ENCODE measurements at places on chromosomes 4 and X.

GRCh38 chr4:56371426-56372220 is 15.7 kb downstream of the AASDH start:
- no peak for DNase-seq

DNA sequence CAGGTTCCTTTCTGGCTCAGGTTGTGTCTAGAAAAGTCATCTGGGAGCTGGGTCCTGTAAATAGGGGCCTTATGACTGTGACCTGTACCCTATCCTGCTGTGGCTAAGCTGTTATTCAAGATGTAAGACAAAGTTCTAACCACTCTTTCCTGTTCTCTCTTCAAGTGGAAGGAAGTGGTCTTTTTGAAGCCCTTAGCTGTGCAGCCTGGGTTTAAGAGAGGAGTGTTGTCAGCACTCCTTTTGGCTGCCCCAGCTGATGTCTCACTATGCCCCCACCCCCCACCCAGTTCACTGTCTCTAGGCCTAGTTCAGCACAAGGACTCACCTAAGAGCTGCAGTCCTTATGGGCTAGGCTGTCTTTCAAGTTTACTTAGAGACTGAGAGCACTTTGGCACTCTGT is 1069.5 kb downstream of the FAM133A start:
- DNase-seq: no peak

- DNase-seq: no peak
Observed at GRCh38 chr4:40373636-40374035, 38.5 kb downstream of the CHRNA9 start.

DNA sequence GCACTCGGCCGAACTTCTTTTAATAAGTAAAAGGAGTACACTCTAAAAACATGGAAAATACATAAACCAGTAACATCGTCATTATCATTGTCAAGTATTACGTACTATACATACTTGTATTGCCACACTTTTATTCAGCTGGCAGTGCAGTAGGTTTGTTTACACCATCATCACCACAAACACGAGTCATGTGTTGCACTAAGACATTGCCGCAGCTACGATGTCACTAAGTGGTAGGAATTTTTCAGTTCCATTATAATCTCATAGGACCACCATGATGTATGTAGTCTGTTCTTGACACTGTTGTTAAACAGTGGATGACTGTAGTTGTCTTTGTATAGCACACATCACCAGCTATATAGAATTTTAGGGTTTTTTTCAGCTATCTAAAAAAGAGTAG is 48.0 kb upstream of the TMEM131L start:
- no peak for DNase-seq

DNA sequence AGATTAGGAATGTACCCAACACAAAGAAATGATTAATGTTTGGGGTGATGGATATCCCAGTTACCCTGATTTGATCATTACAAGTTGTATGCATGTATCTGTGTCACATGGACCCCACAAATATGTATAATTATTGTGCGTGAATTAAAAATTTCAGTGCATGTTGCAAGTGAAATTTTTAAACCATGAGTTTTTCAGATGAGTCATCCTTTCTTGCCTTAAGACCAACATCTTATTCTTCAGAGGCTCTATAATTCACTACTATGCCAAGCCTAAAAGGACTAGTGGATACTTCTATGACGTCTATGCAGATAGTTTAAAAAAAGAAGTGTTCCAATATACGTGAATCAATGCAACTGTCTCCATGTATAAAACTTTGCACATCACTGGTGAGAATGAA is 113.0 kb upstream of the SH3RF1 start:
- DNase-seq: no peak

DNA sequence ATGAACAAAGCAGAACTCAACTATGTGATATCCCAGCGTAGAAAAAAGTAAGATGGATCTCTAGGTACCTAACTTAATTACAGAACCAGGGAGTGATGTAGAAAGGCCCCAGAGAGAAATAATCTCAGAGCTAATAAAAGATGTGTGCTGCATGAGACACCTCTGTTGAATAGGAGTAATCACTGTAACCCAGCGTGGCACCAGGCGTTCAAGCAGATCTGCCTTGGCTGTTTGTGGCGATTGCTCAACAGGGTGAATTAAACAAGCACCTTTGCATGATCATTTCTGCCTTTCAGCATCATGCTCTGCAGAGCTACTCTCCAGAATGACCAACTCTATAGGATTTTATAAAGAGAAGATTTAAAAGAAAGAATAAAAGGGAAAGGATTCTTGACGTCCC is 81.7 kb upstream of the KCNIP4 start:
- no peak for DNase-seq

- DNase-seq: no peak
Observed at GRCh38 chr4:11409632-11410031, 19.1 kb downstream of the HS3ST1 start.

GRCh38 chrX:2325076-2325784 is 175.5 kb downstream of the DHRSX start:
- peak; percentile 87 for DNase-seq

DNA sequence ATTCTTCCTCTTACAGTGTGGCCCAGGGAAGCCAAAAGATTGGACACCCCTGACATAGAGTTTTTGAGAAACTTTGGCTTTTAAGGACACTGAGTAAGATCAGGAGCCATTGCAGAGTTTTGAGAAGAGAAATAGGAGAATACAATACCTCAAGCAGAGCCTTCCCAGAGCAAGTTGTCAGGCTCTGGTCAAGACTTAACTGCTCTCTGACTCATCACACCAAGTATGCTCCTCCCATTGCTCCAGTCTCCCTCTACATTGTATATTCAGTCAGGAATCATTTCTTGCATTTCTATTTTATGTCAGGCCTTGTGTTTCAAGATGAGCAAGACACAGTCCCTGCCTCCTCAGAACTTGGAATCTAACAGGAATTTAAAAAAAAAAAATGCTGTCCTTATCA is 176.4 kb upstream of the FMR1 start:
- DNase-seq: no peak

- DNase-seq: peak; percentile 17
Observed at GRCh38 chrX:79081895-79082512, 62.5 kb upstream of the GPR174 start.

DNA sequence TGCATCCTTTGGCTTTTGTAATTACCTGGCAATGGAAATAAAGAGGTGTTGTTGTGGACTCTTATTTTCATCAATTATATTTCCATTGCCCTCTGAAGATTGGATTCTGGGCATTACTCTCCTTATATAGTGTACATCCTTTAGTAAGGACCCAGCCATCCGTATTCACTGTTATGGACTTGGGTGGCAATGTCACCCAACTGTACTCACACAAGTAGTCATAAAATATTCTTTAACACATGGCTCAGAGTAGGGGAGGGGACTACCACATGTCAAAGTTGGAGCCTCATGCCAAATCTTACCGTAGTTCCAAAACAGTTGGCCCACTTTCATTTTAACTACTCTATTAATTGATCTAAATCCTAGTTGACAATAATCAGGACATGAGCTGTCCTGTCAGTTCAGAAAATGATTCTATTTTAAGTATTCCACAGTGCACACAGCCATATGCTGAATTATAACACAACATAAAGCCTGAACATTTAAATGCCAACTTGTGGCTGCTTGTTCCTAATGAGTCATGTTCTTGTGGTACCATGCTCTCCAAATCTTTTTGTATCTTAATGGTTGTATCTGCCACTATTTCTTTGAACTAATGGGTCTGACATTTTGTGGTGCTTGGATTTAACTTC is 4.9 kb downstream of the FRAS1 start:
- DNase-seq: no peak

DNA sequence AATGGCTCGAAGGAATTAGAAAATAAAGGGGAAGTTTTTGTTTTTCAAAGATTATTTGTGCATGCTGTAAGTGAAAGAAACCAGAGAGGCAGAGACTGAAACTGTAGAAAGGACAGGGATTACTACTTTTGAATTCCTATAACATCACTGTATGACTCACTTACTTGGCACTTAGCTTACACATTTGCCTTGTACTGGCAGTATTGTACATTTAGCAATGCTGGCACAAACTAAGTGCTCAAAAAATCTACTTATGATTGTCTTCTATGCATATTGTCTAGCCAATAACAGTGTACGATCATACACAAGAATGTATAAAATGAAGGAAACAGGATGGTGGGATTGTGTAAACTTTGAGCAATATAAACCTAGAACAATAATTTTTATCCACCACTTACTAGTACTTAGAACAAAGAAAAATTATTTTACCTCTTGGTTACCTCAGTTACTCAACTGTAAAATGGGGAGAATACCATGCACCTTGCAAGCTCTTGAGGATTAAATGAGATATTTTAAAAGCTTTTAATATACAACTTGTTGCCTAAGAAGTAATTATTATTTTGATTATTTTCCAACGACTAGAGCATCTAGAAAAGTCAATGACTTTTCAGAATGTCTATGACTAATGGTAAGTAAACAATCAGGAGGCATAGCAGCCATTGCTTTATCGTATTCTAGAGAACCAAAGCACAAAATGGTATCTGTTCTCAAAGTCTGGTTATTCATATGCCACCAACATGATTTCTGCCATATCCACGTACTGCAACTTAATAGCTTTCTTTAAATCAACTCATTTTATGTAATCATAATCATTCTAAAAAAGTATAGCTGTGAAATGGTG is 4.7 kb downstream of the FAM120C start:
- DNase-seq: peak; percentile 71
